ENCODE measurements at places on chromosomes 6 and 20.

- DNase-seq: no peak
These were observed 712.1 kb upstream of the MMS22L start for GRCh38 chr6:97995158-97995557.

GRCh38 chr6:137589067-137589848 lies 95.1 kb upstream of the OLIG3 start:
- peak; percentile 79 for DNase-seq

DNA sequence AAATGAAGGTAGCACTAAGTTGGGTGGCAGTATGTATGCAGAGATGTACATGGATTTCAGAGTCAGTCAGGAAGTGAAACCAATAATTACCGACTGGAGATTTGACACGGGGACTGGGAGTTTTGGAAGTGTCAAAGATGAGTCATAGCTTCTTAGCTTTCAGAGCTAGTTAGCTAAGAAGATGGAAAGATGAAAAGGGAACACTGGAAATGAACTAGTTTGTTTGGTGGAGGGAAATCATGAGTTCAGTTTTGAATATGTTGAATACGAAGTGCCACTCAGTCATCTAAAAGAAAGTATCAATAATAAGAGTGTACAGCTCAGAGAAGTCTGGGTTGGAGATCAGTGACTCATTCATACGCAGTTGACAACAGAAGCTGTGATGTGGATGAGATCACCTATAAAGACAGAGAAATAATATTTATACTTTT lies 7.5 kb downstream of the ESF1 start:
- DNase-seq: no peak

DNA sequence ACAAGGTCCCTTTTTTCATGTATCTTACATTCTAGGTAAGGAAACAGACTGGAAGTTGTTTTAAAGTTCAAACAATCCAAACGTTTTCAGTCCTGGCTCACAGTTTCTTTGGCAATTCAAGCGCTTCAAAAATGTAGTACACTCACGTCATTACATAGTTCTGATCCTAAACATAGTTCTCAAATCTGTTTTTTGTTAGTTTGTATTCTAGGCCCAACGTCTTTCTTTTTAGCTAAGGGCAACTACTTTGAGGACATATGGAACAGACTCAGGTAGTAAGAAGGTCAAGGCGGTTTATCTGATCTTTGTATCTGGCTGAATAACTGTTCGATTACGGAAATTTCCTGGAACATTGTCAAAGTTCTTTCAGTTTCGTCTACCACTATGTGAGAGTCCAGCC lies 36.9 kb upstream of the PLCB4 start:
- no peak for DNase-seq

- no peak for DNase-seq
These were observed 10.9 kb upstream of the ZBTB2 start for GRCh38 chr6:151402228-151402627.

- no peak for DNase-seq
These were observed 724.9 kb downstream of the DOK5 start for GRCh38 chr20:55200317-55200716.

- no peak for DNase-seq
These were observed 172.2 kb downstream of the CDC5L start for GRCh38 chr6:44559486-44560270.

All from activated CD4-positive, alpha-beta memory T cell treated with anti-CD3 and anti-CD28 coated beads, Interleukin-2, amount 10 ng/mL, durations not matched to agents 7 days and 5 days (primary cell).